ENCODE measurements at places on chromosomes 5 and 9.

DNA sequence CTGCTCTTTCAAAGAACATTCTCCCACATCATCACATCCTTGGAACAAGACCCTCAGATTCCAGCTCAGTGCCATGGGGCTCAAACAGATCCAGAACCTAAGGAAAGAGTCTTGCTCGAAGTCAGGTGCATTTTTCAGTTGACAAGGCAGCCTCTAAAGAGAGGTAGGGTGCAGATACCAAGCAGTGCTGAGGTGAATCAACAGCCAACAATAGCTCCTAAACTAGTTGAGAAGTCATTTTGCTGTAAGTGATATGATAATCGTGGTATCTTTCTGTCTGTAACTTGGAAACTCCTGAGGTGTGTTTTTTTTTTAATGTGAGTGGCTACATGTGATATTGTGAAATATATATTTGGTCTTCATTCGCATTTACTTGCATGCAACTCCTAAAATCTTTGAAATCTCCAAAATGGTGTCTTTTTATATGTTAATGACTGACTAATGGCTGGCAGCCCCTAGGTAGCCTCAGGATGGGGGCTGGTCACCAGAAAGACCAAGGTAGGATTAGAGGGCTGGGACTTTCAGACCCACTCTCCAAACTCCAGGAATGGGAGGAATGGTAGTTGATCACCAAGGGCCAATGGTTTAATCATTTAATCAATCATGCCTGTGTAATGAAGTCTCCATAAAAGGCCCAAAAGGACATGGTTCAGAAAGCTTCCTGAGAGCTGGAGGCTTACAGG is 96.6 kb downstream of the SERINC5 start:
- DNase-seq = no peak

GRCh38 chr9:96721731-96722429 is 56.0 kb downstream of the ZNF510 start:
- DNase-seq = no peak

GRCh38 chr9:109150925-109151545 is 16.0 kb downstream of the FRRS1L start:
- DNase-seq = no peak

DNA sequence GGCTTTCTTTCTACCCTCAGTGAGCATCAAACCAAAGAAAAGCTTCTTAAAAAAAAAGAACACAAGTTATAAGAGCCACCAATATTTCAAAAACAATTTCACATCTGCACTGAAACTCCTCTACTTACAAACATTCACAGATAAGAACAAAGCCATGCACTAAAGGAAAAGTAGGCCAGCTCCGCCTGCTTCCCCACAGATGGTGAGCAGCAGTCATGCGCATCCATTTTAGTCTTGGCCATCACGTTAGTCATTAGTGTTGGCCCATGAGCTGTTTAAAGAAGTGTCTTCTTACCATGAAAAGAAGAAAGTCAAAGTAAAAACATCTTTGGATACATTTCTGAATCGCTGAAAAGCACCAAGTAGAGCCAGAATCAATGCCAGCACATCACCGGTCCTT is 40.0 kb upstream of the SMIM23 start:
- no peak for DNase-seq

DNA sequence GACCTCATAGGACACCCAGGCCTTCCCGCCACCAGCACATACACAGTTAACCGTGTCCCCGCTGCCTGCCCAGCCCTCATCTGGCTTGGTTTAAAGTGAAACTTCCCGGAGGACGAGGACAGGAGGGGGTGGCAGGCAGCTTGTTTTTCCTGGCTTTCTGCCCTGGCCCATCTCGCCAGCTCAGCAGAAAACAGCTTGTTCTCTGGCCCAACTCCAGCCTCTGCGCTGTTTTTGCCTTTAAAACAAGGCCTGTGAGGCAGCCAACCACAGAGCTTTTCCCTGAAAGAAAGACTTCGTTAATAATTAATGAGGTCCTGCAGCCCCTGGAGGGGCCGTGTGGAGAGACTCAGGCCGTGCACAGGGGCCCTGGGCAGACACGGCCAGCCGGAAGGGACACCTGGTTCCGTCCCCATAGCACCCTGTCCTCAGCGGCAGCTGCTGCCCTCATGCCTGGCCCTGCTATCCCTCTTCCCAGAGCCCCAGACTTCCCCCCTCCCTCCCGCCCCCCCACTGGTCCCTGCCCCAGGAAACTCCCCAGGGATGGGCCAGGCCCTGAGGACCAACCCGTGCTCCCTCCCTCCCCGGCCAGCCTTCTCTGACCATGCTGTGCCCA is 108.7 kb downstream of the RXRA start:
- no peak for DNase-seq

DNA sequence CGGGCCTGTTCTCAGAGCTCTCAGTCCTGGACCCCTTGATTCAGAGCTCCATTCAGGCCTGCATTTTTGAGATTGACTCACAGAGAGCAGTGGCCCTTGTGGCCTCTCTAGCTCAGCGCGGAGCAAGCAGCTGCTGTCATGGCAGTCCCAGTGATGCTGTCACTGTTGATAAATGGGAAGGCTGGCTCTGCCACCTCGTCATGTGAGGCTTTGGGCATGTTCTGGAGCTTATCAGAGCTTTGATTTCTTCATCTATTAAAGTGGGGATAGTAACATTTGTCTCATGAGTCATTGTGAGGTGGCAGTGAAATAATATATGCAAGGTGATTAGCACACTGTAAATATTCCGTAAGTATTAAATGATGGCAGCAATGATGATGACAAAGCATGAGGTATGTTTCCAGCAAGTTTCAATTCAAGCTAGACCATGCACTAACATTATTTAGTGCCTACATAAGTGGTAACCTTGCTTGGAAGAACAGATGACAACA is 126.4 kb upstream of the CXCL14 start:
- DNase-seq = no peak

- DNase-seq = peak; percentile 29
These were observed 7.9 kb downstream of the NRARP start for GRCh38 chr9:137294091-137294680.

DNA sequence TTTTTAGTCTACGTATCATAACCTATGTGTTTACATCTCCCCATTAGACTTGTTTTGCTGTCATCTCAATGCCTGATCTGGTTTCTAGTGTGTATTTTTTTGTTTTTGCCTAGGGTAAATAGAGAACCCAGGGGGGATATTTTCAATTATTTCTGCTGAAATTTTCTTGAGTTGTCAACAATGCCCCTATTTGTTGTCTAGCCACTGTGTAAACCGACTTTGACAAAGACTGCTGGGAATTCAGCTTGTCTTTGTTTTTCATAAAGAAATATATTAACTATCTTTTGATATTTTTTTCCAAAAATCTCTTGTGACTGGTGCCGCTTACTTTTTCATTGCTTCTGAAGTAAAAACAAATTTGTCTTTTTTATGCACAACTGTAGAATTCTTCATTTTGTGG is 28.1 kb downstream of the MACIR start:
- DNase-seq = no peak

DNA sequence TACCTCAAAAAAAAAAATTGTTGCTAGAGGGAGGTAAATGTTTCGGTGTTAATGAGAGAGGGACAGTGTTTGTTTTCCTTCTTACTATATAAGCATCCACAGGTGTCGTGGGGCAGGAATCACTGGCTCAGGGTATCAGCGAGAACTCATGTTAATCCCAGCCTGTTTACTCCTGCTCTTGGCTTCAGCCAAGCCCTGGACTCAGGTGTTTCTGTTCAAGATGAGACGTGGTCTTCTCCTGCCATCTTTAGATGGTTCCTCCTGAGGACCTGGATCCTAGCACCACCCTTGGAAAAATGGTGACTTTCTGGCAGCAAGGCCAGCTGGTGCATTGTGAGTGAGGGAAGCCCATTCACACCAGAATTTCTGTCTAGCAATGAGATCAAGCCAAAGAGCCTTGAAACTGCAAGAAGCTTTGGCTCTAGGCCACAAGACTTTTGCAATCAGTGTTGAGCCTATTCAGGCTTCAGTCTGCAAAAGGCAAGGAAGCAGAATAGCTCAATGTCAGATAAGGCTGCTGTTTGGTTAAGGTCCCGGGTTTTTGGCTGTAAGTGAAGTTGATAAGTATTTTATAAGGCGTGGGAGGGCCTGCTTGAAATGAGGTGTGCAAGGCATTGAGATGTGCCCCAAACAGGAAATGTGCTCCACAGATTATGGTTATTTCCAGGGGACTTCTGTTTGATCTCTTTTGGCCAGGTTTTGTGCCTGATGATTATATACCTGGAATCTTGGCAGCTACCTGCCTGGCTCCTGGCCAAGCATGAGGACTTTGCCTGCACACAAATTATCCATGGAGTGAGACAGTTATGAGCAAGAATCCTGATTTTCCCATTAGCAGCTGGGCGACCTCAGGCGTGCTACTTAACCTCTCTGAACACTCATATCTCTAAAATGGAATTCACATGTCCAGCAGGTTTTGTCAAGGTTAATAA is 99.8 kb downstream of the TENT4A start:
- DNase-seq = no peak

DNA sequence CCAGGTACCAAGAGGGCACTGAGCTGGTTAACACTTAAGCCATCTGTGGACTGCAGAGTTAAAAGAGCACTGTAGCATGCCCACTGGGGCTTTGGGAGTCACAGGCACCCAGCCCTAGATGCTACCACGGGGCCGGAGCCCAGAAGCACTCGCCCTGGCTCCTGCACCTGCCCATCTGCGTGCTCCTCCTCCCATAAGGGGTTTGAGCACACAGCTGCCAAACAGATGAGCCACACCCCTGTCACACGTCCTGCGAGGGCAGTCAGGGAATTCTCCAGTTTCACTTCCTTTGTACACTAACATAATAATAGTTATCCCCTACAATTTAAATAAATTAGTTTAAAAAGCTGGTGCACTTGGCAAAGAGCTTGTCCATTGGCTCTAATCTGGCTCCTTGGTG is 4.5 kb upstream of the PCA3 start:
- no peak for DNase-seq

- DNase-seq = peak; percentile 35
These were observed 88.1 kb downstream of the PCSK1 start for GRCh38 chr5:96344678-96345577.

- DNase-seq = no peak
These were observed 522.3 kb upstream of the NUDT12 start for GRCh38 chr5:104084896-104085295.

DNA sequence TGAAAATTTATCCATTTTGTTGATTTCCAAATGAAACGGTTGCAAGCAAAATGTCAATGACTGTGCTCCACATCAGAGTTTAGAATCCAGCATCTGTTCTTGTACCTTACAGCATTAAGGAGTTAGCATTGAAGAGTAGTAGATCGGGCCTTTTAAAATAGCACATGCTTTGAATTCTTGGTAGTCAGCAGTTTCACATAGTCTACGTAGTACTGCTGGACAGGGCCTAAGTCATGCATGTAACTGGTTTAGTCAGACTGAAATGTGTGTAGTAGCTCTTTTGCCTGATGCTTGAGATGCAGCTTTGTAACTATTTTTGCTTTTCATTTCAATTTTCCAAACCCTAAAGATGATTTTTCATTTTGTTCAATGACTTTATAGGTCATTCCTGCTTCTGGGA is 19.8 kb downstream of the LECT2 start:
- DNase-seq = no peak

GRCh38 chr5:31999470-31999869 is 174.6 kb downstream of the GOLPH3 start:
- no peak for DNase-seq

DNA sequence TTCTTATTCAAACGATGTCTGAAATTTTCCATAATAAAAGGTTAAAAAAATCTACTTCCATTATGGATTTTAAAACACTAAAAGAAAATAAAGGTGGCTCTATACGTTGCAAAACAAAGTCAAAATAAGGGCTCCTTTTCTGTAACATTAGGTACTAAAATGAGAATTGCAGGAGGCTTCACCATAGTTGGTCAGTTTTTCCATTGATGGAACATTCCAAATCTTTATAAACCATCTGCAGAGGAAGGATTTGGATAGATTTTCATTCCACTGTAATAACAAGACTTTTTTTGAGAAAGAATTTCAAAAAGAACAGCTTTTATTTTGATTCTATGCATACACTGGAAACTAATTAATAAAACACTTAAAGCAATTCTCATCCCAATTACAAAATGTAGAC is 145.6 kb downstream of the LURAP1L start:
- no peak for DNase-seq

All from endothelial cell (in vitro differentiated cells).